ENCODE measurements at places on chromosomes 2 and 18.

DNA sequence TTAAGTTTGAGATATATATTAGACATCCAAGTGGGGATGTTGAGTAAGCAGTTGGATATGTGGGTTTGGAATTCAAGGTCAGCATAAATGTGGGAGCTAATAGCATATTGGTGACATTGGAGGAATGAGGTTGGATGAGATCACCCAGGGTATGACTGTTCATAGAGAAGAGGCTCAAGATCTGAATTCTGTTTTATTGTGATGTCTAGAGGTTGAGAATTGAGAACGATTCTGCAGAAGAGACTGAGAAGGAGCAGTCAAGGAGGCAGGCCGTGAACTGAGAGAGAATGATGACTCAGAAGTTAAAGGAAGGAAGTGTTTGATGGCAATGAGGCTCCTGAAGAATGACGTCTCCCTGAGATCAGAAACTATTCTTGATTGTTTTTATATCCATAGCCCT, 5.9 kb downstream of the SERPINB11 start:
- DNase-seq: no peak

- peak; percentile 5 for DNase-seq
These were observed 105.6 kb upstream of the SALL3 start for GRCh38 chr18:78873926-78874500.

DNA sequence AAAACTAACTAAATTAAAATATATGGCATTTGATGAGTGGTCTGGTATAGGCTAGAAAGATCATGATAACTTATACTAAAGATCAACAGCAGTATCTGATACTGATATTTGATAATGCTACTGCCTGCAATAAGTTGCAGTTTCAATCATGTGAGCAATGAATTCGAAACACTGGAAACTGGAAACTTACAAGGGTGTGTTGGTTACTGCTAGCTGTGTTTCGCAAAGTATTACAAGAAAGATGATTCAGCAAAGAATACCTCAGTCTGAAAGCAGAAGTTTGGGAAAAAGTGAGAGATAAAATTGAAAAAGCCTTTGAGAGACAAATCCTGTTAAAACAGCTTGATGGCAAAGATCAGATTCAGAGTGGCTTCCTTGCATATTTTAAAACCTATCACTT, 294.5 kb downstream of the CCDC178 start:
- no peak for DNase-seq

GRCh38 chr2:172613615-172614231, 57.8 kb downstream of the PDK1 start:
- DNase-seq: no peak

DNA sequence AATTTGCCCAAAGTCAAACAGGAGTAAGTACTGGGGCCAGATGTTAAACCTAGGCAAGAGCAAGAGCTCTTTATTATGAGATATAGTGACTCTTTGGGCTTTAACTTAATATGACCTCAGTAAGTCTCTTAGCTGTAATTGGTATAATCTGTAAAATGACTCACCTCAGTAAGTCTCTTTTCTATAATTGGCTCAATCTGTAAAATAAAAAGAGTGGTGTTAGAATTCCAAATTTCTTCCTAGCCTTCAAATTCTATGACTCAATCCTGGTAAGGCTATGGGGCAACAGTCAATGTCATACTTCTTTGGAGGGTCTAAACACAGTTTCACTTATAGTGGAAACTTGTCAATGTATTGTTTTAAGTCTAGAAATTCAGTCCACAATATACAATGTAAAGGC, 1608.9 kb upstream of the PIK3C3 start:
- DNase-seq: no peak

Measured in D341Med (cell line).